ENCODE measurements at places on chromosomes 7 and 10. TPM values are rescaled to one million over a fixed set of nuclear protein-coding genes. Genes with fewer than 3 reads are reported as not detected.
A peak's percentile ranks its signal among the peaks of the same experiment; 100 is the strongest.

DNA sequence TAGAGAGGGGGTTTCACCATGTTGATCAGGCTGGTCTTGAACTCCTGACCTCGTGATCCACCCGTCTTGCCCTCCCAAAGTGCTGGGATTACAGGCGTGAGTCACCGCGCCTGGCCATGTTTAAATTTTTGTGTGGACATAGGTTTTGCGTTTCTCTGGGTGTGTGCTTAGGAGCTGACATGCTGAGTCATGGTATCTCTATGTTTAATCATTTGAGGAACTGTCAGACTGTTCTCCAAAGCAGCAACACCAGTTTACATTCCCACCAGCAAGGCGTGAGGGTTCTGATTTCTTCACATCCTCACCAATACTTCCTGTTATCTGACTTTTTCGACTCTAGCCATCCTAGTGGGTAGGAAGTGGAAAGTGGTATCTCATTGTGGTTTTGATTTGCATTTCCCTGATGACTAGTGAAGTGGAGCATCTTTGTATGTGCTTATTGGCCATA, 153.7 kb downstream of the DNAJB6 start:
- no peak for DNase-seq

GRCh38 chr7:158491094-158491493, 96.5 kb downstream of the PTPRN2 start:
- no peak for DNase-seq

GRCh38 chr7:11217848-11218565, 244.3 kb downstream of the PHF14 start:
- no peak for DNase-seq

DNA sequence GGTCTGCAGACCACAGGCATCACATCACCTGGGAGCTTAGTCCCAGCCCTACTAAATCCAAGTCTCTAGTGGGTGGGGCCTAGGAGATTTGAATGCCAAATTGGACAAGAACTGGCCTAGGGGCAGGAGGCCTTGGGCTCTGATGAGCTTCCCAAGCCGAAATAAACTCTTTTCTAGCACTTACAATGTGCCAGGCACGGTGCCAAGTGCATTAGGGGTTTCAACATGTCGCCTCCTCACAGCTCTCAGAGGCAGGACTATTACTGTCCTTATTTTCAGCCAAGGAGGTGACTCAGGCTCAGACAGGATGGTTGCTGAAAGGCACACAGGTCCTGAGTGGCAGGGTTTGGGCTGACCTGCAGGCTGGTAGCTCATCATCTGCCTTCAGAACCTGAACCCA, 9.2 kb upstream of the CPA1 start:
- no peak for DNase-seq

- DNase-seq, result peak; percentile 86
Observed at GRCh38 chr10:102384053-102384452, 11.5 kb upstream of the NFKB2 start.

DNA sequence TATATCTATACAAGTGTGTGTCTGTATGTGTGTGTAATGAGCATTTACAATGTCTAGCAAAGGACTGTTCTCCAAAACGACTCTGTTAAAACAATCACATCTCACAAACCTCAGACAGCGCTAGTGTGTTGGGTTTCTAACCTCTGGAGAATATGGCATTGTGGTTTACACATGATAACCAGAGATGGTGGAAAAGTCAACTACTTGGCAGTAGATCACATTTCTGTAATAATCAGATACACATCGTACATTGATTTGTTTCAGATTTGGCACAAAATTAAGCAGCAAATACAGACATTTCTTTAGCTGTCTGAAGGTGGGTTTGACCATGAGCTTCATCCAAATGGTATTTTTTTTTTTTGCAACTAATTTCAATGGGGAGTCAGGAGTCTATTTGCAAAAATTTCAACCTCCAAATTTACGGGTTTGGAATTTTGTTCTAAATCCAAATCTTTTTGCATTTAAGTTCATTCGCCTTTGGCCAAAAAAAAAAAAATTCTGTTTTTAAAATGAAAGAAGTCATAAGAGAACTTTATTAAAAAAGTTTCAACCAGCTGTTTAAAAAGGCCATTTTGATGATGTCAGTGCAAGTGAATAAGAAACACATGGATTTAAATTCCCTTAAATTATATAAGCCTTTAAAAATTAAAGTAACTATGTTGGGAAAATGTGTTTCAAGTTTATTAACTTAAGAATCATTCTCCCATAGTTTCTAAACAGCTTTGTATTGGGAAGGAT, 127.8 kb downstream of the TMEM26 start:
- no peak for DNase-seq

- no peak for DNase-seq
Observed at GRCh38 chr7:112431803-112432202, 18.5 kb upstream of the IFRD1 start.

DNA sequence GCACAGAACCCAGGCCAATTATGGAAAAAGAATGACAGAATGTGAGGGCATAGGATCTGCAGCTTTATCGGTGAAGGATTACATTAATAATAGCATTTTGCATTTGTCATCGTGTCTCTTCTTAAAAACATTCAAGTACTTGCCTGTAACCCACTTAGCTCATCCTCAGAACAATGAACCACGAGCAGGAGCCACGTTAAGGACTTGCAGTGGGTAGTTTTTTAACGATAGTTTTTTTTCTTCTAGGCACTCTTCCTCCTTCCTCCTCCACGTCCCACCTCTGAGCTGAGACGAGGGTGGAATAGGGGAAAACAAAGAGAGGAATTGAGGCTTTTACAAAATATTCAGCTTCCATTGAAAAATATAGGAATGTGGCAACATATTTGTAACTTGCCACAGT, 27.1 kb downstream of the CDHR3 start:
- no peak for DNase-seq

DNA sequence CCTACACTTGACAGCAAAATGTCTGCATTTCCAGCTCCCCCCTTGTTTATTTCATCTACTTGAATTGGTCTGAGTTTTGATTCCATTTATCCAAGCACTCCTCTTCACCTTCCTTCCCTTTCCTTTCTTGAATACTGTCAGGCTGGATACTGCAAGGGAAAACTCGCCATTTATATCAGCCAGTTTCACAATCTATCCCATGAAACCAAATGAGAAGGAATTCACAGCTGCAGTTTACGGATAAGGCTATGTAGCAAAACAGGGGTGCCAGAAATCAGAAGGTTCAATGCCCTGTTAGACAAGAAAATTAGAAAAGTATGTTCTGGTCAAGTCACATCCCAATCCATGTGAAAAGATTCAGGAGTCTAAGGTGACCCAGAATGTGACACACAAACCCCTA, 28.1 kb downstream of the CCDC6 start:
- no peak for DNase-seq

DNA sequence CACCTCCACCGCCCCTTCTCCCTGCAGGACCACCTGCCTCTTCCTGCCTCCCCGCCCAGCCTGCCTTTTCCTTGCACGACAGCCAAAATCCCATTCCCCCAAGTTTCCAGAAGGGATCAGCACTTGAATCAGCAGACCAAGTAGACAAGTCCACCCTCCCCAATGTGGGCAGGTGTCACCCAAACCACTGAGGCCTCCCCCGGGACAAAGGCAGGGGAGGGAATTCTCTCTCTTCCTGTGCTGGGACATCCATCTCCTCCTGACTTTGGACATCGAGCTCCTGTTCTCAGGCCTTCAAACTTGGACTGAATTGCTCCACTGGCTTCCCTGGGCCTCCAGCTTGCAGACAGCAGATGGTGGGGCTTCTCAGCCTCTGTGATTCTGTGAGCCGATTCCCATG, 21.6 kb upstream of the PSMG3 start:
- no peak for DNase-seq

DNA sequence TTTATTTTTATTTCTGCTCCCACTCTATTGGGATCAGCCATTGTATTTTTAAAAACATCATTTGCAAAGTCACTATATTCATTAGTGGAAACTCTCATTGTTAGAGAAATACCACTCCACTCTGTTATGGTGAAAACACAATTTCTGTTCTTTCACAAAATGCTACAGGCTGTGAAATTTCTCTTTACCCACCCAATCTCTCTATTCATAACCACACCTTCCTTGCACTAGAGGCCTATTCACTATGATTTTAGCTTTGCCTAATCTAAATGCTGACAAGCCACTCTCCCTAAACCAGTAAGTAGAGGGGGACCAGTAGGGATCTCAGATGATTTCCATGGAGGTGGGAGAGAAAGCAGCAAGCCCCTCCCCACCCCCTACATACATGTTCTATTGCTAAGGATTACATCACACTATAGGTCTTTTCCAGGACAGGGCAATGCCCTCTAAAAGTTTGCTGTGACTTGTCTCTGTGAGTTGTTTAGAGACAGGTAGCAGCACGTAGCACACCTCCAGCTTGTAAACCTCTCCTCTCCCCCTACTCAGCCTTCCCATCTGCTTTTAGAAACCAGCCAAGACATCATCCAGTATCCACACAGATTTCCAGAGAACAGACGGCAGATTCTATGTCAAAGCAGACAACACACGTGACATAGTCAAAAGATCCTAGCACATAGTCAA, 58.3 kb upstream of the PPP1R3C start:
- no peak for DNase-seq

- DNase-seq, result no peak
Observed at GRCh38 chr10:114603303-114603702, 54.8 kb downstream of the ABLIM1 start.

- no peak for DNase-seq
Observed at GRCh38 chr10:5522913-5523560, 1.7 kb upstream of the CALML3 start.

DNA sequence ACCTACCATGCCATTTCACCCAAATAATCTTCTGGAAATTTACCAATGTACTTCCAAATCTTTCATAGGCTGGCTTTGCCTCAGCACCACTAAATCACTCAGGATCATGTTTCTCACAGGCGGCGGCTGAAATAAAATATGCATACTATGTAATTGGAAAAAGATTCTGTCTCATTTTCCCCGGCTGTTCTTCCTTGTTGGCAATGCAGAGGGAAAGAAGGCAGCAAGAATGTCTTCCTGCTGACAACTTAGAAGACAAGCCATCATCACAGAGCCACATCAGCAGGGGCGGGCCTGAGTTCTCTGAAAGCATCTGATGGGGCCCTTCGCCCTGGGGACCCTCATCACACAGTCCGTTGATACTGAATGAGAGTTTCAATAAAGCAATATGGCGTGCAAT, 39.2 kb upstream of the COL1A2 start:
- no peak for DNase-seq

GRCh38 chr7:133587903-133588302, 335.0 kb downstream of the EXOC4 start:
- no peak for DNase-seq

- no peak for DNase-seq
Observed at GRCh38 chr7:132272763-132273371, 303.4 kb downstream of the PLXNA4 start.

GRCh38 chr10:43069211-43069515, 7.7 kb upstream of the RET start:
- no peak for DNase-seq

GRCh38 chr10:122062831-122063674, 74.1 kb downstream of the TACC2 start:
- DNase-seq, result peak; percentile 62

- DNase-seq, result no peak
Observed at GRCh38 chr7:26368542-26368941, 76.9 kb downstream of the SNX10 start.

GRCh38 chr10:60490013-60490412, 100.3 kb upstream of the ANK3 start:
- DNase-seq, result no peak

- no peak for DNase-seq
Observed at GRCh38 chr10:24784923-24785322, 61.2 kb upstream of the ARHGAP21 start.

- peak; percentile 21 for DNase-seq
Observed at GRCh38 chr7:94003446-94004023, 620 bp downstream of the BET1 start.

- no peak for DNase-seq
Observed at GRCh38 chr10:5614155-5614721, 52.2 kb downstream of the ASB13 start.

DNA sequence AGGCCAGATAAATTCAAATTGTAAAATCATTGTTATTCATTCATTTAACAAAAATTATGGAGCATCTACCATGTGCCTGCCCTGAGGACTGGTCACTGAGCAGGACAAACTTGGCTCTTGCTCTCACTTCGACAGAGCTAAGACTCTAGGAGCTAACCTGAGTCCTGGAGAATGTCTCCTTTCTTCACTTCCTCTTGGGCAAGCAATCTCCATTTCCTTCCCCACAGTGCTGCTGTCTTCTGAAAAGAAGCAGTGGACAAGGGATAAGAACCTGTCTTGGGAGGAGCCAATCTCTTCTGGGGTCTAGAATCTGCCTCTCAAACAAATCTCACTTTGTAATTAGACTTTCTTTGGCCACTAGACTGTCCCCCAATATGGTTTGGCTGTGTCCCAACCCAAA, 76.2 kb upstream of the PLXNA4 start:
- no peak for DNase-seq

- DNase-seq, result no peak
Observed at GRCh38 chr10:131155218-131155875, 156.2 kb downstream of the TCERG1L start.

DNA sequence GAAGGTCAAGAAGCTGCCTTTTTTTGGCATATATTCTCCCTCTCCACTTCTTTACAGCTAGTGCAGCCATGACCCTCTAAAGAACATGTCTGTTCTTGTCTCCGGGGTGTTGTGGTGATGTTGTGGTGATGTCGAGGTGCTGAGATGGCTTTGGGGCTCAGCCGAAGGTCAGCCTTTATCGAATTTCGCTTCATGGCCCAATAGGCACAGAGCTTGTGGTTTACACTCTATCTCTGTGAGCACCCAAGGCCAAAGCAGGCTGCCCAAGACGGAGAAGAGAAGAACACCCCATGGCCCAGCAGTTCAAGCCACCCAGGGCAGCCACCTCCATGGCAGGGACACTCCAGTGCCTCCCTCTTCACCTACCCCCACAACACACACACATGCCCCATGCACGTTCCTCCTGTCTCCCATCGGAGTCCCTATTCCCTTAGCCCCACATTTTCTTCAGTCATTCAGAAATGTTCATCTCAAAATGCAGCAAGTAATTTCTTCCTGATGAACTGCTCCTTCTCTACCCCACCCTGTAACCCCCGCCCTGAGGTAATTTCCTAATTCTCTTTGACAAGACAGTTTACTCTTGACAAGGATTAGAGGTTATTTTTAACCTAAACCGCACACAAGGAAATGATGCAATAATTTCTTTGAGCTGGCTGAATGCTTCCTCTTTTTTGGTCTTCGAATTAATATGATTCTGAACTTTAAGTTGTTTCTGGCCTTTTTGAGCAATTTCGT, 18.6 kb upstream of the ADRB1 start:
- DNase-seq, result no peak

GRCh38 chr10:127548022-127548421, 1.1 kb upstream of the NPS start:
- DNase-seq, result no peak

- no peak for DNase-seq
Observed at GRCh38 chr7:103990991-103991390, 1.5 kb upstream of the RELN start.

The TRIM50 gene
- total RNA-seq, result not detected

The DNMBP gene
- 31.2 TPM for total RNA-seq

The A1CF gene
- not detected for total RNA-seq

The AZGP1 gene
- 0.17 TPM for total RNA-seq

The HDAC9 gene
- total RNA-seq, result 11.0 TPM

The TMEM229A gene
- 0.80 TPM for total RNA-seq

The IL2RA gene
- total RNA-seq, result not detected

The PLXNA4 gene
- 0.80 TPM for total RNA-seq

The SPDYE17 gene
- not detected for total RNA-seq

The STEAP1B gene
- total RNA-seq, result 13.9 TPM

The CTAGE4 gene
- total RNA-seq, result 3.4 TPM

The ATOH7 gene
- 1.8 TPM for total RNA-seq

The SPDYE11 gene
- not detected for total RNA-seq

The PHYH gene
- total RNA-seq, result 17.9 TPM

The OR9A4 gene
- total RNA-seq, result 1.6 TPM

The LIPF gene
- total RNA-seq, result not detected

The SPDYE2B gene
- not detected for total RNA-seq
